ENCODE measurements at places on chromosomes 5 and 9.

GRCh38 chr9:34600908-34601307 lies 11.0 kb downstream of the RPP25L start:
- no peak for DNase-seq

GRCh38 chr5:33997331-33997983 lies 10.4 kb downstream of the AMACR start:
- peak; percentile 23 for DNase-seq

DNA sequence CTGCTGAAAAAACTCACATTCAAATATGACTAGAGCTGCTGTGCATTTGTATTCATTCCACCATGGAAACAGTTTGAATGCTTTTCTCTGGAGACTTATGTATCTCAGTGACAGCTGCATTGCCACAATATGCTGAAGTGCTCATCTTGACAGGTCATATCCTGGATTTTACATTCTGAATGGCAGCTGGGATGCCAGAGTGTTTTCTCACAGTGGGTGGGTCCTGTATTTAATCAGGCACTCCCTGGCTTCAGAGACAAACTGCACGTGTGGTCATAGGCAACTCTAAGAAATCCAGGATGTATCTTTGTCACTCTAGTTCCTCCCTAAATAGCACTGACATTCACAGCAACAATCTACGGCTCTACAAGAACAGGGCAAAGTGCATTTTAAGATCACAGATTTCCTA lies 75.6 kb downstream of the ST8SIA4 start:
- no peak for DNase-seq

DNA sequence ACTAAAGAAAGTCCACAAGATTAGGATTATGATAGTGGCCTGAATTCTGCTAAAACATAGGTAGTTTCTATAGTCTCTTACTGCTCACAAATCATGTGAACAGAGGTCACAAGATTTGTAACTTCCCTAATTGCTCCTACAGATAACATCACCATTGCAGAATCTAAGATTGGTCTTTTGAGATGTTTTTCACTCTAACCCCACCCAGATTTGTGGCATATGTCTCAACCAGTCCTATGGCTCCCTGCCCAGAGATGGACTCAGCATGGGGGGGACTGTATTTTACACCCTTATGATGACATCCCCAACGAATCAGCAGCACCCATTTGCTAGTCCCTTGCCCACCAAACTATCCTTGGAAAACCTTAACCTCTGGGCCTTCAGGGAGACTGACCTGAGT lies 1046.2 kb downstream of the CDH12 start:
- no peak for DNase-seq

DNA sequence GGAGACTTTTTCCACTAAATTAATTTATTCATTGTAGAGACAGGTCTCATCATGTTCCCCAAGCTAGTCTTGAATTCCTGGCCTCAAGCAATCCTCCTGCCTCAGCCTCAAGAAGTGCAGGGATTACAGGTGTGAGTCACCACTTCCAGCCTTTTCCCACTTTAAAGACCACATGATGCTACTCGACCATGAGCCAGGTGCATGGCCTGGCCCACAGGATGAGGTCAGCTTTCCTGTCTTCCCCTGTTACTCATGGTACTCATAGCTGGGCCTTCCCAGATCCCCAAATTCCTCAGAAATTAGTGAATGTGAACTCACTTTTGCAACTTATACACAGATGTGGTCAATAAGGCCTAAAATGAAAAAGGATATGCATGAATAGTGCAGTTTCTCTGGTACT lies 395.9 kb downstream of the SEMA5A start:
- no peak for DNase-seq

- no peak for DNase-seq
These were observed 136.9 kb downstream of the SEMA5A start for GRCh38 chr5:9408964-9409363.

DNA sequence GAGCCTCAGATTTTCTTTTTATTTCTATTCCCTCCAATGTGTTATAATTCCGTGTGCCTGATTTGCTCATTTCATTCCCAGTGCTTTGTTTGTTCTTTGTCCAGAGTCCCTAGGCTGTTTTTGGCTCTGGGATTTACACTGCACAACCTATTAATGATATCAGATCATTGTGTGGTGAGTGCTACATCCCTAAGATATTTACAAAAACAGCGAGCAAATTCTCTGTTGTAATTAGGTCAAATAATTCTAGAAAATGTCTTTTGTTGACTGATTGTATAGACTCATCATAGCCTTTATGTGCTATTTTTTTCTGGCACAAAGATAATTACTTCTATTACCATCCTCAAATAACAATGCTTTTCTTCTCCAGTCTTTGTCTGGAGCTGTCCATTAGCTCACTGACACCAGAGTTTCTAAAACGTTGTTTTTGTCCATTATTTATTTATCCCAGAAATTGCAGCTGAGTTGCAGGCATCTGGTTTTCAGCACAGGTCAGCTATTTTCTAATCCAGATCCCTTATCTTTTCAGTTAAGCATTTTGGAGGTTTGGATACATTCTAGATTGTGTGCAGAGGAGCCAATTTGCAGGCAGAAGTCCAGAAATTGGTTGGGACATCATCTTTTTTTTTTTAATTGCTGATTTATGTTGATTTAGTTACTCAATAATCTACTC lies 379.9 kb upstream of the DMAC1 start:
- no peak for DNase-seq

DNA sequence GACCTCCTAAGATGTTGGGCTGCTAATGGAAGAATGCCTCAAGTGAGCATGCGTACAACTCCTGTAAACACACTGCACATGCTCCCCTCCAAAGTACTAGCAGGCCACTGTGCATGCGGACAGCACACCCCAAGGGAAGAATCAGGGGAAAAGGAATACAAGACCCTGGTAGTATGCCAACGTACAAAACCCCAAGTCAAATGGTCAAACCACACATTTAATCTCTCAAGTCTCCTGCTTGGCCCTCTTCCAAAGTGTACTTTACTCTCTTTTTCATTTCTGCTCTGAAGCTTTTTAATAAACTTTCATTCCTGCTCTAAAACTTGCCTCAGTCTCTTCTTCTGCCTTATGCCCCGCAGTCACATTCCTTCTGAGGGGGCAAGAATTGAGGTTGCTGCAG lies 466.4 kb downstream of the DMRTA1 start:
- no peak for DNase-seq

DNA sequence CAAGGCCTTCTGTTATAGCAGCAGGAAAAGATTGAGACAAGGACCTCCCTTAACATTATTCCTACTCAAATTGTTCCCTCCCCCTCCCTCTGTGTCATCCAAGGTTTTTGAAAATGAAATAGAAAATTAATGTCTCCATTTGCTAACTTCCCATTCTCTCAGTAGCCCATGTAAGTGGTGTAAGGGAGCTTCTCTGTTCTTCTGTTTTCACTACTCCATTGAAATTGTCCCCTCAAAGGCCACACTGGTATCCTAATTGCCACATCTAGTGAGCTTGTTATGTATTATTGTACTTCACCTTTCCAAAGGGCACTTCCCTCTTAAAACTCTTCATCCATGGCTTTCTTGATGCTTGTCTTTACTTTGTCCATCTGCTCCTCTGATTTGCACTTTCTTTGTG lies 131.2 kb upstream of the PIK3R1 start:
- no peak for DNase-seq

DNA sequence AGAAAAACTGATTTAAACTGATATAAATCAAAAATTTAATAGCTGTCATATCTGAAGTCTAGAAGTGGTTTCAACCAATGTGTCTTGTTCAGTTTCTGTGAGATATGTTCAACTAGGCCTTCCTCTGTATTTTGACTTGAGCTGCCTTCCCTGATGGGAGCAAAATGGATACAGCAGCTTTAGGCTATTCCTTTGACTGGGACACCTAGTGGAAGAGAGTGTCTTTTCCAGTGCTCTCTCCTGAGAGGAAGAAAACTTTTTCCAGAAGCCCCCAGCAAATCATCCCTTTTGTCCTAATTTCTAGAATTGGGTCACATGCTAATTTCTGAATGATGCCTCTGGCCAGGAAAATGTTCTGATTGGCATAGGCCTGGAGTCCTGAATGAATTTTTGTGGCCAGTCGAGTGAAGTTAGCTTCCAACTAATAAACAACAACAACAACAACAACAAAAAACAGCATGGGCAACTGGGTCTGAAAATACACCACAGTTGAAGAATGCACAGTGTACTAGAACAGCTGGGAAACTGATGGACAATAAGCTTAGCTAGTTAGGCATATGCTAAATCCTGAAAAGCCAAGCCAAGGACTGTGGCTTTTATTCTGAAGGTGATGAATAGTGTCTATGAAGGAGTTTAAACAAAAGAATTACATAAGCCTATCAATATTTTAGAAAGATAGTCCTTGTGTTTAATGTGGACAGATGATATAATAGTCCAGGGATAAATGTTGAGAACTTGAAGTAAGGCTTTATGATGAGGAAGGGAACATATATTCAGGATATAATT lies 125.7 kb downstream of the FBN2 start:
- DNase-seq, result no peak

- no peak for DNase-seq
These were observed 12.8 kb downstream of the TRAF1 start for GRCh38 chr9:120913647-120914264.

DNA sequence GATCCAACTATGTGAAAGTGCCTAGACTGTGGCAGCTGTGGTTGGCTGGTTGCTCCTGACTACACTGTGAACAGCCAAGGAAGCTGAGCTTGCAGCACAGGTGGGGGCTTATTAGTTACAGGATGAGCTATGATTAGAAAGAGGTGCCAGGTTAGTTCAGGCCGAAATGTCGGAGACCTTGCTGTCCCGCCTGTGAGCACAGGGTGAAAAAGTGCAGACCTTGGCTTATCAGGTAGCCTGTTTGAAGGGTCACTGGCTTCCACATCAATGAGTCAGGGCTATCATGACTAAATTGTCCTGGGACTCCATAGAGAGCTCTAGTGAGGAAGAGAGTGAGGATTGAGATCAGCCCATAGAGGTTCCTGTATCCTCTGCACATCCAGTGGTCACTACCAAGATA lies 114.3 kb upstream of the PLPPR1 start:
- DNase-seq, result no peak

GRCh38 chr5:78009937-78010527 lies 233.9 kb upstream of the TBCA start:
- no peak for DNase-seq

- no peak for DNase-seq
These were observed 18.6 kb downstream of the B4GALT1 start for GRCh38 chr9:33148367-33149014.

GRCh38 chr5:92429646-92430045 lies 1046.5 kb upstream of the ARRDC3 start:
- DNase-seq, result no peak

- peak; percentile 8 for DNase-seq
These were observed 423.8 kb downstream of the SPOCK1 start for GRCh38 chr5:137075163-137075970.

DNA sequence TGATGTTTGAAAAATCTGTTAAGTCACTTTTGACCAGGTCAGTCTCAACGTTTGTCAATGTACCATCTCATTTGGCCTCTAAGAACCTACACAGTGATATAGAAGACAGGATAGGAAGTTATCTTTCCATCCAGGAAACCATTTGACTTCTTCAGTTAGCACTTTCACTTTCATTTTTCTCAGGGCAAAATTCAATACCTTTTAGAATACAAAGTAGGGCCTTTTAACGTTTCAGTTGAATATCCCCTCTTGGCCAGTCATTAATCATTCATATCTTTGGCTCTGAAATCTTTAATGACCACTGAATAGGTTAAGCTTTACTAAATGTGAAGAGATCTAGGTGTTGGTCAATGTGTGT lies 101.1 kb upstream of the GNAQ start:
- DNase-seq, result no peak

All from activated T-cell treated with anti-CD3 and anti-CD28 coated beads, Interleukin-2, amount 50 U/mL, for 72 hours (primary cell).